MCF 10A (cell line): ENCODE measurements at places on chromosomes 11 and 22.

DNA sequence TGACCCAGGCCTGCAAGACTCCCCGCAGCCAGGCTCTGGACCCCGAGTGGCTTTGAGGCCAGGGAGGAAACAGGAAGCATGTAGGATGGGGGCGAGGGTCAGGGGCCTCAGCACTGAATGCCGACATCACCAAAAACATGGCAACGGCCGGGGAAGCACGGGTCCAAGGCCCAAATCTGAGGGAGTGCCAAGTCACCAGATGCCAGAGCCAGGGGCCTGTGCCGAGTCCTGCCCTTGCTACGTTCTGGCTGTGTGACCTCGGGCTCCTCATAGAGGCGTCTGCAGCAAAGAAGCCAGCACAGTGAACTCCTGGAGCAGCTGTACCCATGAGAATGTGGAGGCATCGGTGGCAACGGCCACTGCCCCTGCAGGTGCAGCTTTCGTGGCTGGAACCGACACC is 420.7 kb downstream of the CTTN start:
- no peak for DNase-seq

DNA sequence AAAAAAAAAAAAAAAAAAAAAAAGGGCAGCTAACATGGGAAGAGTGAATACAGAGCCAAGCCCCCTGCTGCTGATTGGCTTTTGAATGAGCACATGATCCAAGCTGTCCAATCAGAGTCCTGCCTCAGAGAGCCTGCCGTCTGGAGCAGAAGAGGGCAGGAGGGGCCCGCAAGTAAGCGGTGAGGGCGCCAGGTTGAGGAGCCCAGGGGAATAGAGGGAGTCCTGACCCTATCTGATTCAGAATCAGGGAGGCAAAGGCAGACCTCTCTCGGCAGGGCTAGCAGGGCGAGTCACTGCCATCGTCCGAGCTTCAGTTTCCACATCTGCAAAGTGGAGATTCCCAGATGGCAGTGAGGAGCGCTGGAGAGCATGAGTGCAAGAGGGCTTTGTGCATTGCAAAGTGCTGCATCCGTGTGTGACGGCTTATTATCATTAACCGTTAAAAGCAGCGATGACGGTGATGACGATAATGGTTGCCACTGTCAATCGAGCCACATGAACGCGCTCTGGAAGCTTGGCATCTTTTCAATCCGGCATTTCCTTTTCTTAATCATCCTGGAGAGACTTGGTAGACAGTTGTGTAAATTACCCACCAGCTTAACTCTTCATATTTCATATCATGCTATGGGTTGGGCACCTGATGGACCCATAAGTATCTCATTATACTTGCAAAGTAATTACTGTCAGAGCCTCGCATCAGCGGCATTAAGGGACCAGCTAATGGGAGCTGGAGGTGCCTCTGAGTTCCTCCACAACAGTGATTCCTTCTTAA is 68.6 kb upstream of the ATXN10 start:
- peak; percentile 22 for DNase-seq

- DNase-seq: peak; percentile 3
These were observed 583 bp upstream of the RRAS2 start for GRCh38 chr11:14359501-14360031.

- no peak for DNase-seq
These were observed at the start of gene PANX2 for GRCh38 chr22:50170453-50171318. Gene PANX2 (plus strand): TSS chr22:50170731. CDS start chr22:50170731, 0 bp downstream.

GRCh38 chr11:47980088-47980906 is at the start of gene PTPRJ:
Gene PTPRJ (plus strand): TSS chr11:47980559. CDS start chr11:47980913, 354 bp downstream.
- DNase-seq: no peak

DNA sequence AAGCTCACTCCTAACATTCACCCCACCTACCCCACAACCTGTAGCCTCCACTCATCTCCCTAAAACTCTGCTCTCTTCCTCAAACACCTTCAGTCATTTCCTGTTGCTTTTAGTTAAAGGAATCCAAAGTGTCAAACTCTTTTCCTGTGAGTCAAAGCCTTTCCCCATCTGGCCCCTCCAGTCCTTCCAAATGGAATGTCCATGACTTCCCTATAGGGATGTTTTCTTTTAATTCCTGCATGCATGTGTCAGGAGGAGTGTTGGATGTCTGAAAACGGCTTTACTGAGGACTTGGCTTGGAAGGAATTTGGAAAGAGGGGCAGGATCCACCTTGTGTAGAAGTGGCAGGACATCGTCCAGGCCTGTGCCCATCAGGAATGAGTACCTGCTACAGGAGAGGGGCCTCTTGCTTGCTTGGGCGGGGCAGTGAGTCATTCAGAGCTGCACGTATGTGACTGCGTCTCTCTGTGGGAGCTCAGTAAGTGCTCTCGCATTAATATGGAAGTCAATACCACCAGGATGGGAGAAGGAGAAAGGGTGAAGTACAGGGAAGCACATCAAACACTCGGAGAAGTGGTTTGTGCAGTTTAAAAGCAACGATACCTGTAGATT is 491.9 kb downstream of the OPCML start:
- no peak for DNase-seq

DNA sequence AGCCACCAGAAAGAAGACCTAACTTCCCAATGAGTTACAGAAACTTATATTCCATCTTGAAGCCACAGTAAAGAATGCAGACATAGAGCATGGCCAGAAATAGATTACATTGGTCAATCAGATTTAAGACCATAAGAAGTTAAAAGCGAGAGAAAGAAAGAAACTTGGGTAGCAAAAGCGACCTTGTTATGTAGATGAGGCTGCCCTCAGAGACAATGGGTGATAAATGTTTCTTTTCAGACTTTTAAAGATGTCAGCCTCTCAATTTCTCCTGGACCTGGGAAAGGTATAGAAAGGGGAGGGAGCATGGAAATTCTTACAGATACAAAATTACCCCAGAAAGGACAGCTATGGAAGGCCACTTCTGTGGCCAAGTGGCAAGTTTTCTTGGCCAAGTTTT is 732.6 kb upstream of the LUZP2 start:
- no peak for DNase-seq

GRCh38 chr22:49190816-49191505 is 636.7 kb downstream of the BRD1 start:
- DNase-seq: no peak

DNA sequence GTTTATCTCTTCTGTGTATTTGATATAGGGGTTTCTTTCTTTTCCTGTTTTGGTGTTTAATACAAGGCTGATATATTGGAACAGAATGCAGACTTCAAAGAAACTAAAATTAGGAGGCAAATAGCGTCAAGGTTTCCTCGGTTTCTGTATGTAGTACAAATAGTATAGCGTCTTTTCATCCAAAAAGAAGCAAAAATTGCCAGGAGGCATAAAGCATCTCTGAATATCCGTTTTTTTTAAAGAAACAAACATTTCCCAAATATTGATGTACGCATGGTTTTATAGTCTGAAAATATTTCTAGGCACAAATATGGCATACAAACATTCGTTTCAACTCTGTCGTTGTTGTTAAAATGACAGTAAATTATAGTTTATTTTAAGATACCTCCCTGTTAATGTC is 17.1 kb upstream of the PAX6 start:
- no peak for DNase-seq

- no peak for DNase-seq
These were observed 4.2 kb downstream of the UNC93B1 start for GRCh38 chr11:67999704-68000103.
